ENCODE measurements at places on chromosomes 3 and 15.

GRCh38 chr15:32657941-32658340 lies 16.4 kb downstream of the SCG5 start:
- no peak for DNase-seq

GRCh38 chr3:196486263-196486662 lies 17.3 kb downstream of the RNF168 start:
- peak; percentile 29 for DNase-seq

- no peak for DNase-seq
These were observed 5.8 kb upstream of the BNC1 start for GRCh38 chr15:83290236-83290635.

- DNase-seq = no peak
These were observed 16.5 kb upstream of the FAM174B start for GRCh38 chr15:92672102-92672501.

- DNase-seq = no peak
These were observed 4.5 kb upstream of the IQCF5 start for GRCh38 chr3:51879937-51880336.

DNA sequence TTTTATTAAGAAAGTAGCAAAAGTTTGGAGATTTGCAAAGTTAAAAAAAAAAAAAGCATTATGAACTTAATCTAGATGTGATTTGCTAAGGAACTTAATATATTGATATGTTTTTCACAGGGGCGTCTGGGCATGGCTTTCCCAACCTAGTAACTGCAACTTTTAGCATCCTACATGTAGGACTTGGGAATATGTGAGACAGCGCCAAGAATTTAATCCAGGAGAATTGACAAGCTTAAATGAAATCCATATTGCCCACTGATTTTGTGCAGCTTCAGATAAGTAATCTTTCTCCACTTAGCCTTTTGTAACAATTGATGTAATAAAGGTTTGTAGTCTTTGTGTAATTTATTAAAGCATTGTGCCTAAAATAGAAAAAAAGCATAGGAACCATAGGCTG lies 982 bp upstream of the GABPB1 start:
- DNase-seq = no peak

DNA sequence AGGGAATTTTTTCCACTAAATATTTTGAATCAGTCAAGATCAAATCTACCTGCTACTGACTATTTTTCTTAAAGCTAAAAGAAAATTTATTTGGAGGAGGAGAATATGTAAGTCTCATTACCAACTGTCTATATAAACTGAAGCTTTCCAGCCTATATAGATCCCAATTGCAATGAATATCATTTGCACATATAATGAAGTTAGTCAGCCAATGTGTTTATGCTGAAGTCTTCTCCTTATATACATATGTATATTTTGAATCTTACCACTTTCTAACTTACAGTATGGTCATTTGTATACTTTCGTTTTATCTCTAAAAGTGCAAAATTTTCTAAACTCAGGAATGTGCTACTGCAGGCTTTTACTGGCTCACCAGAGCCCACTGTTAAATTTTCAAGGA lies 136.5 kb downstream of the SYNPR start:
- no peak for DNase-seq

GRCh38 chr3:167450675-167451074 lies 23.2 kb downstream of the SERPINI2 start:
- no peak for DNase-seq

DNA sequence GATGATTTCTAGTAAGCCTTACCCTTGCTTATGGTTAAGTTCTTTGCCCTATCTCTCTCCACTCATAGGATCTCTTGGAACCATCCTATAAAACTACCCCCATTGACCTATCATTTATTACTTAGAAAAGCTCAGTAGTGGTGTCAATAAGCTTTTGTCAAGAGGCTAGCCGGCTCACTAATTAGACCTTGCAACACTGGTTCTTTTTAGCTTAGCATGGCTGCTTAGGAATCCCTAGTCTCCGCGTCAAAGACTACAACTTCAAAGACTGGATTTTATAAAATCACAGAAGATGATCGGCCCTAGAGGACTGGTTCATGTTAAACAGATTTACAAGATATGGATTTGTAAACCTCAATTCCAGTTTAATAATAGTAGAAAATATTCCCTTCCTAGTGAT lies 7.6 kb downstream of the PPARG start:
- DNase-seq = no peak

GRCh38 chr3:72263223-72263990 lies 478.5 kb upstream of the PROK2 start:
- DNase-seq = no peak

GRCh38 chr3:88082854-88083253 lies 23.8 kb downstream of the ZNF654 start:
- DNase-seq = no peak

GRCh38 chr3:69235882-69236281 lies 113.5 kb upstream of the LMOD3 start:
- no peak for DNase-seq

DNA sequence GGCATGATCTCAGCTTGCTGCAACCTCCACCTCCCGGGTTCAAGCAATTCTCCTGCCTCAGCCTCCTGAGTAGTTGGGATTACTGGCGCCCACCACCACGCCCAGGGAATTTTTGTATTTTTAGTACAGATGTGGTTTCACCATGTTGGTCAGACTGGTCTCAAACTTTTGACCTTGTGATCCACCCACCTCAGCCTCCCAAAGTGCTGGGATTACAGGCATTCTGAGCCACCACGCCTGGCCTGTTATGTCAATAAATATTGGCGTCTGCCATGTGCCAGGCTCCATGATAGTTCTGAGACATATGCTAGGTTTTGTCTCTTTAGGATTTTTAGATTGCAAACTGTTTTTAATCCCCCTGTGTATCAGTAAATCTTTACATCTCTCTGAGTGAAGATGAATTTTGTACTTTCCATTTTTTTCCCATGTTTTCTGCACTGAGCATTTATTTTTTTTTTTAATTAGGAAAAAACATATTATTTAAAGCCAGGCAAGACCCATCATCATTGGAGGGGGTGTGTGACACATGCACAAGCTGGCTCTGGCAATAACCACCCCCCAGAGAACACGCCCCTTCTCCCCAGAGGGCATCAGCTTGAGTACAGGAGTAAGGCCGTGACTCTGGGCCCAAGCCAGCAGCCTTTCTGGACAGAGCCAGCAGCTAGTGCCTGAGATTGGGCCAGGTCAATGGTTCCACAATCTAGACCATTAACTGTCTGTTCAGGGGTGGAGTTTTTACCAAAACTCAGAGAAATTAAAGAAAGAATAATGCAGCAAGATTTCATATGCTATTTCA lies 51.0 kb upstream of the ATP1B3 start:
- no peak for DNase-seq

DNA sequence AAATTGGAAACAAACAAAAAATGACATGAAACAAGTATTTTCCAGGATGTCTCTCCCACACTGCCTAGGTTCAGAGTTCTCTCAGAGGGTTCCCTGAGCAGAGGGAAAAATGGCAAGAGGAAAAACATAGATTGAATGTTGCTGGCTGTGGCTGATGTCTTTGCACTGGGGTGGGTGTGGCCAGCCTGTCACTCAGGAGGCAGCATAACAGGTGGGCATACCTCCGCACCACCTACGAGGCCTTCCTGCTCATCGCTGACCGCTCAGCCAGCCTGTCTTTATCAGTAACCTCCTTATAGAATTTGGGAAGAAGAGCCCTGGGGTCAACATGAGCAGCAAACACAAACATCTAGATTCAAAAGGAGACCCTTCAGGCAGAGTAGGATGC lies 216.6 kb upstream of the UMPS start:
- no peak for DNase-seq

GRCh38 chr15:97866959-97867358 lies 93.5 kb upstream of the ARRDC4 start:
- DNase-seq = no peak

DNA sequence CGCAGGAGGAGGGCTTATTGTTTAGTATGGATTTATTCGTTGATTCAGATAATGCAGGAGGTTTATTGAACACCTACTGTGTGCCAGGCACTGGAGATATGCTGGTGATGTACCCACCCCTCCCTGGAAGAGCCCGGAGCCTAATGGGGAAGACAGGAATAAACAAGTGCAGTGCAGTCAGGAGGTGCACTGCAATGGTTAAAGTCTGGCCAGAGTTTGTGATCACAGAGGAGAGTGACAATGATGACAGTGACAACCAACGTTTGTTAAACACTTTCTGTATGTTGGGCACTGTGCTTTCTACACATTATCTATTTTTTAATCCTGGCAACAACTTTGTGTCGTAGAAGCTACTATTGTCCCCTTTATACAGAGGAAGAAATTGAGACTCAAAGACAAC lies 70.4 kb downstream of the THSD4 start:
- DNase-seq = no peak

DNA sequence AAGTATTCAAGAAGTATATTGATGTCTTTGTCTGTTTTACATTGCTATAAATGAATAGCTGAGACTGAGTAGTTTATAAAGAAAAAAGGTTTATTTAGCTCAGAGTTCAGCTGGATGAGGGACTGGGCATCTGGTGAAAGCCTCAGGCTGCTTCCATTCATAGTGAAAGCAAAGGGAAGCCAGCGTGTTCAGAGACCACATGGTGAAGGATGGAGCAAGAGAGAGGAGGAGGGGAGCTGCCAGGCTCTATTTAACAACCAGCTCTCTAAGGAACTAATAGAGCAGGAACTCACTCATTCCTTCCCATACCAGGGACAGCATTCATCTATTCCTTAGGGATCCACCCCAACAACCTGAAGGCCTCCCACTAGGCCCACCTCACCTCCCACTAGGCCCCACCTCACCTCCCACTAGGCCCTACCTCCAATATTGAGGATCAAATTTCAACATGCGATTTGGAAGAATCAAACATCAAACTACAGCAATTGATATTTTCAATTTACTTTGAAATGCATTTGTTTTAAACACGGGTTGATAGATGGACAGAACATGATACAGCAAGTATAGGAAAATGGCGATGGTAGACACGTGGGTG lies 167.5 kb upstream of the HES1 start:
- peak; percentile 46 for DNase-seq

- DNase-seq = no peak
These were observed 324.4 kb upstream of the CFAP20DC start for GRCh38 chr3:59374091-59374817.

DNA sequence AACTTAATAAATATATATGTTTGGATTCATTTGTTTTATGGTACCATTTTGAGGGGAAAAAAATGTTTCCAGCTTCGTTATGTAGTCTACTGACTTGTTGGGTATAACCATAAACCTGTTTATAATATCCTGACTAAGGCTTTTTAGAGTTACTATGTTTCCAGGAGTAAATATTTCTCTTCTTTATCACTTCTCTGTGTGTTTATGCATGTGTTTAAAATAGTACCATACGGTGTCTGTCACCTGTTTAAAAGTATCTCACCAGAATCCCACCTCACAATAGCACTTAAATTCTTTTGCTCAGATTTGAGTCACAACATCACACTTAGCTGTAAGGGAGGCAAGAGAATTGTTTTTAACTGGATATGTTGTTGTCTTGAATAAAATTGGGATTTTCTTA lies 15.1 kb downstream of the LACTB start:
- no peak for DNase-seq

GRCh38 chr3:99686955-99687612 lies 48.7 kb downstream of the COL8A1 start:
- peak; percentile 68 for DNase-seq

- DNase-seq = peak; percentile 69
These were observed 19.2 kb upstream of the CORO2B start for GRCh38 chr15:68559345-68560310.

- DNase-seq = no peak
These were observed 321.9 kb upstream of the RASGRP1 start for GRCh38 chr15:38886315-38887163.

GRCh38 chr15:70099967-70100473 lies 2.3 kb upstream of the TLE3 start:
- DNase-seq = peak; percentile 33

DNA sequence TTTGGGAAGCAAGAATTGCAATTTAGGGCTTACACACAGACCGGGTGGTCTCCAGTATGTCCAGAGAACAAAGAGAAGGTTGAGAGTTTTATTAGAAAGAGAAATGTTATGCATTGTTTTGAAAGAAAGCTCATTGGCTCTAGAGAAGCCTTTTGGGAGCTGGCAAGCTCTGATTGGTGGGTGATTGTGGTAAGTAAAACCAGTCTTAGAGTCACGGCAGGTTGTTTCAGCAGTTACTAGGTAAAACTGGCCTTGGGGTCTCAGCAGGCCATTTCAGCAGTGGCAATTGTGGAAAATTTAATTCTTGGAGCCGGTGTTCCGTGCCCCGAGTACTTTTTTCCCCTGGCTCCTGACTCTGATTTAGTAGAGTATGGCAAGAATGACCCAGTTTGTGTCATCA lies 78.1 kb downstream of the MRPL46 start:
- DNase-seq = no peak

GRCh38 chr15:100516643-100517512 lies 11.9 kb downstream of the CERS3 start:
- DNase-seq = peak; percentile 36

- DNase-seq = peak; percentile 29
These were observed 270.5 kb downstream of the MBNL1 start for GRCh38 chr3:152539191-152539764.

DNA sequence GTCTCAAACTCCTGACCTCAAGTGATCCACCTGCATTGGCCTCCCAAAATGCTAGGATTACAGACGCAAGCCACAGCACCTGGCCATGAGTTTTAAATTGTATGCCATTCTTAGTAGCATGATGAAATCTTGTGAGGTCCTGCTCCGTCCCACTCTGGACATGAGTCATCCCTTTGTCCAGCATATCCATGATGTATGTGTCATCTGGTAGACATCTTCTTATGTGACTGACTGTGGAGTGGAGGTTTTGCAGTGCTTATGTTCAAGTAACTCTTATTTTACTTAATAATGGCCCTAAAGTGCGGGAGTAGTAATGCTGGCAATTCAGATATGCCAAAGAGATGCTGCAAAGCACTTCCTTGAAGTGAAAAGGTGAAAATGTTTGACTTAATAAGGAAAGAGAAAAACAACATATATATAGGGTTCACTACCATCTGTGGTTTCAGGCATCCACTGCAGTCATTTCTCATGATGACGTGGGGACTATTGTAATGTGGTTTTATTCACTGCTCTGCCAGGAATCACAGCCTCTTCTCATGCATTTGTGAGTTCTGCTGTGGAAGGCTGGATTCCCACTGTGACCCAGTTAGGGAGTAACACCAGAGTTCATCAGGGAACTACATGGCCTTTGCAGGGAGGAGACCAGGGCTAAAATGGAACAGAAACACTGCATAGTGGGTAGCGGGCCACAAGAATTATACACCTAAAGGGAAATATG lies 204.6 kb upstream of the STRIT1 start:
- DNase-seq = no peak

GRCh38 chr3:22231061-22231460 lies 480.1 kb upstream of the ZNF385D start:
- peak; percentile 20 for DNase-seq

DNA sequence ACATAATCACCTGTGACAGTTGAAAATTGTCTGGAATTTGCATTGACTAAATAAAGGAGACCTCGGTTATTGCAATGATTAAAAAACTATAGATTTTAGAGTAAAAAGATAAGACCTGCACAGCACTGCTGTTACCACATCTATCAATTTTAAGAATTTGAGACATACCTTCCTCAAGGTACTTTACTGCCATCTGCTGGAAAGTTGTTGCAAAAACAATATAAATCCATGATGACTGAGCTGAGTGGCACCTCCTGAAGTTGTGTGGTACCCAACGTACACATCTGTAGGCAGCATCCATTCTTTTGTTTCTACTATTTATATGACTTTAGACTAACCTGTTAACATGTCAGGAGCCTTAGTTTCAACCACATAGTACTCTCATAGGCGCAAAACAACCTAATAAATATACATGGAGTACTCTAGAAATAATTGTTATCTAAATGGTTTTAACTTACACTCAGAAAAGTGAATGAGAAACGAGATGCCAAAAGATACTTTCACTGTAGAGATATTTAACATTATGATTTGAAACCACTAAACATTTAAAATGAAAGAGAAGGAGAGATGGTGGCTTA lies 106.7 kb downstream of the GHSR start:
- peak; percentile 70 for DNase-seq

Data from suppressor macrophage (primary cell).